ENCODE measurements at places on chromosomes 12 and 14.

DNA sequence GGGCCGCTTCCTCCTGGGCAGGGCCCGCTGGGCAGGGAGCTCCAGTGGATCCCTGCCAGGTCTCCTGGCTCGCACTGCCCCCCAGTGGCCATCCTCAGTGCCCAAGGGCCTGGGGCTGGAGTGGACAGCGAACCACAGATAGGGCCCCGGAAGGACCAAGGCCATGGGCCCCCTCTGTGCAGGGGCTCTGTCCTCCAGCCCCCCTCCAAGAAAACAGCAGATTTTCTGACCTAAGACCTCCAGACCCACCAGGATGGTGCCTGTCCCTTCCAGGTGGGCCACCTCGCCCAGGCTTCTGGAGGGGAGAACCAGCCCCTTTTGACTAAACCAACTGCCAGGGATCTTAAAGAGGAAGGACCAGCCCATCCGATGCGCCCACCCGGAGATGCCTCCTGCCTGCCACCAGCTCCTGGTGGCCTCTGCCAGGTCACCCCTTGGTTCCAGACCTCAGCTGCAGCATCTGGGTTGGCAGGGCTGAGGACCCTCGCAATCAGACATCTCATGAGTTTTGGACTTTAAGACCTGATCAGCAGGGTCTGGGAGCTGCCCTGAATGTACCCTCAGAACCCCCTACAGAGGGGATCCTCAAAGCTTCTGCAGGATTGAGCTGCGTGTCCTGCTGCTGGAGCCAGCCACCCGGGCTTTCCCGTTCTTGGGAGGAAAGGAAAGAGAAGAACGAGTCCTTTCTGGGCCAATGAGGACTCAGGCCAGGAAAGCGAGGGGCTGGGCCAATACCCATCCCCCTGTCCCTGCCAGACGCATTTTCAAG lies 325.8 kb upstream of the DIO3 start:
- peak; percentile 20 for DNase-seq

DNA sequence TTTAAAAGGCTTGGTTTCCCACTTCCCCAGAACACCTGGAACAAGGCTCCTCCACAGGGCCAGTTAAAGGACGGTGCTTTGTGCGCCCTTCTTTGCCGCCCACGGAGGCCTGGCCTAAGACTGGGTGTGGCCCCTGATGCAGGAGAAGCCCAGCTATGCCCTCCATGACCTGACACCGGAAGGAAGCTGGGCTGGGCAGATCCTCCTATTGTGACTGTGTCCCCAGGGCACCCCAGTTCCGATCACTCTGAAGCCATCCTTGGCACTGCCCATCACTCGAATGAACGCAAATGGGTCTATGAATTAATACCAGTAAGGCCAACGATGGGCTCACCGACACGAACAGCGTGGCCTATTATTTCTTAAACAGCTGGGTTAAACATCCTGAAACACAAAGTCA lies 42.6 kb downstream of the FBXO21 start:
- no peak for DNase-seq

- no peak for DNase-seq
Measured at GRCh38 chr12:68234140-68234539, 8.5 kb upstream of the IL26 start.

DNA sequence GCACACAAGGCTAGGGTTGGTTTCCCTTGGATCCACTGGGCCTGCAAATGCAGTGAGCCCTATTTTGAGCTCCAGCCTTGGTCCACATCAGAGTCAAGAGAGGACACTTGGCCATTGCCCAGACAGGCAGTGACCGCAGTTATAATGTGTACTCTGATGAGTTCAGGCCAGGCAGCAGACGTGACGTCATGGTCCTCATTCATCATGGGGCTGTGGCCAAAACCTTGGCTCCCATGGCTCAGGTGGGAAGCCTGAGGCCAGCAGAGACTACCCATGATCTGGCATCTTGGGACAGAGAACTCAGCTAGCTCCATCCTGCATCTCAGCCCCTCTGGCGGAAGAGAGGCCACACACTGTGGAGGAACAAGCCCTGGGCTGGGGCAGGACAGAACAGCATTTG lies 16.4 kb downstream of the TMEM63C start:
- no peak for DNase-seq

- DNase-seq: peak; percentile 76
Measured at GRCh38 chr12:53701518-53702264, 25.6 kb downstream of the CALCOCO1 start.

DNA sequence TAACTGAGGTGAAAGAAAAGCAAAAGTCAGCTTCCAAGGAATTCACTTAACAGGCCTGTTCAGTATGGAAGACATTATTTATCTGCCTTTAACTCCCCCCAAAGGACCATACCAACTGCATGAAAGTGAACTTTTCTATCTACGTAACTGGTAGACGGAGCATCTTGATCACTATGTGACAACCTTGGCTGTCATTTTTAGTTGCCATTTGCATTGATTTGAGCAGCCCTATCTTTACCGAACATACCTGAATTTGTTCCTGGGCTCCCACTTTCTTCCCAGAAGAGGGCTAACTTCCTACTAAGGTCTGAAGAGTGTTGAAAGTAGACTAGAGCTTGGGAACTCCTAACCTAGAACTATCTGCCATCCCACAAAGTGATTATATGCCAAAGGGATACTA lies 9.4 kb downstream of the SRSF9 start:
- DNase-seq: no peak
